Fibroblast of pulmonary artery (primary cell): ENCODE measurements at places on chromosomes 4 and X.

DNA sequence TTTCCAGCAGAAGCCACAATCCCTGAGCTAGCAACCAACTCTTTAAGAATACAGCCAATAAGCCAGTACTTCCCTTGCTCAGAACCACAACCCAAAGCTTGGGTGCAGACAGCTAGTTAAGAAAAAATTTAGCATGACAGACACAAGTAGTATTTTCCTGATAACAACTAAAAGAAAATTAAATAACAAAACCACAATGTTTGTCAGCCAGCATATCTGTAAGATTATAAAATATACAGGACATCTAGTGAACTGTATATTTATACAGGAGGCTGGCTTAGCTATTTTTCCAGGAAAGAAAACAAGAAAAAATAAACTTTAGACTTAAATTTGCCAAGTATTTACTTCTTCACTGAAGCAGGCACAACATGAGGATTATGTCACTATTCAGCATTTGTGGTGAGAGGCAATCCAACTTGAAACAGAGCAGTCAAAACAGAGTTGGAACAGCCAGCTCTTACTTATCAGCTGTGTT, 6.6 kb downstream of the PF4V1 start:
- peak; percentile 70 for DNase-seq

GRCh38 chr4:81604683-81605218, 133.0 kb upstream of the RASGEF1B start:
- no peak for DNase-seq

GRCh38 chrX:100615005-100615404, 21.6 kb downstream of the TSPAN6 start:
- DNase-seq, result peak; percentile 78

GRCh38 chr4:139643042-139643895, 22.4 kb upstream of the MGST2 start:
- DNase-seq, result no peak

GRCh38 chr4:183905593-183906488, 734 bp downstream of the STOX2 start:
- peak; percentile 22 for DNase-seq

GRCh38 chr4:168384437-168385141, 66.0 kb upstream of the DDX60 start:
- peak; percentile 29 for DNase-seq
